Stromal cell of bone marrow (primary cell): ENCODE measurements at places on chromosomes 4 and X.

- peak; percentile 46 for DNase-seq
Observed at GRCh38 chr4:176874721-176875445, 82.2 kb upstream of the VEGFC start.

GRCh38 chr4:174427571-174428140, 94.6 kb downstream of the HPGD start:
- no peak for DNase-seq

GRCh38 chr4:2932321-2932950, 30.8 kb downstream of the NOP14 start:
- DNase-seq, result no peak

DNA sequence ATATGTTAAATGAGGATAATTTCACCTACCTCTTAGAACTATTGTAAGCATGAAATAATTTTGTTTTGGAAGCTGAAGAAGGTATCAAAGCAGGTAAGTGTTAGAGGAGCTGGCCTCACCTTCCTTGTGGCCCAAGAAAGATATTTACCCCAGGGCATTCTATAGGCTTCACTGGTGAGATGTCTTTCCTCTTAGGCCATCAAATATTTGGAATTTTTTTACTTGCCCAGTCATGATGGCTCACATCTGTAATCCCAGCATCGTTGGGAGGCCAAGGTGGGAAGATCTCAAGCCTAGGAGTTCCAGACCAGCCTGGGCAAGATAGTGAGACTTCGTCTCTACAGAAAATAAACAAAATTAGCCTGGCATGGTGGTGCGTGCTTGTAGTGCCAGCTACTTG, 6.1 kb upstream of the SMS start:
- DNase-seq, result no peak

DNA sequence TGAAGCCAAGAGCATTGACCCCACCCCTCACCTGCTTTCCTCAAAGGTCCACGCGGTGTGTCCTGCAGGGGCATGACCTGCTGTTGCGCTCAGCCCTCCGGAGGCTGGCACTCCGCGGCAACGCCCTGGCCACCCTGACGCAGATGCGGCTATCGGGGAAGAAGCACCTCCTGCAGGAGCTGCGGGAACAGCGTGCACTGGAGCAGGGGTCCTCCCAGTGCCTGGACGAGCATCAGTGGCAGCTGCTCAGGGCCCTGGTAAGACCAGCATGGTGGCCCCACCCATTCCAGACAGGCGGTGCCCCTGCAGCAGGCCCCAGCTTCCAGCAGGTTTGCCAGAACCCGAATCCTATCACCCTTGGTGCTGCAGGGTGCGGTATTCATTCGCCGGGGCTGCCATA, 86.0 kb downstream of the EVC start:
- no peak for DNase-seq

DNA sequence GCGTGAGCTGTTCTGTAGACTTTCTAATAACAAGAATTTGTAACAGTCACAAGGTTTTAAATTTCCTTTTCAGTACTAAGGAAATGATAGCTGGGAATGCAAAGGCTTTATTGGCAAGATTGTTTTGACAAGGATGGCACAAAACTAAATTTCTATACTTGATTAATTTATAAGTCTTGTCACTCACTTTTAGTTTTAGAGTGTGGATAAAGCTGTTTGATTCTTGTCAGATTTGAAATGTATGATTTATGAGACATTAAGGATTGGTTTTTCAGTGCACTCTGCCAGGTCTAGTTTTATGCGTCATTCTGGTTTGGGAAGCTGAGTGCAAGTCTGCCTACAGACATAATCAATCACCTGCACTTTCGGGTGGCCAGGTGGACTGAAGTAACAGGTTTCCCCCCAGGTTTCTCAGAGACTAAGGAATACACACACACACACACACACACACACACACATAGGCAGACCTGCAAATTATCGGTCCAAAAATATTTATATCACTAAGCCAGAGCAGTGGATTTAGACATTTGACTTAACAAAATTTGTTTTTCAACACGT, 9.3 kb downstream of the FHL1 start:
- no peak for DNase-seq

DNA sequence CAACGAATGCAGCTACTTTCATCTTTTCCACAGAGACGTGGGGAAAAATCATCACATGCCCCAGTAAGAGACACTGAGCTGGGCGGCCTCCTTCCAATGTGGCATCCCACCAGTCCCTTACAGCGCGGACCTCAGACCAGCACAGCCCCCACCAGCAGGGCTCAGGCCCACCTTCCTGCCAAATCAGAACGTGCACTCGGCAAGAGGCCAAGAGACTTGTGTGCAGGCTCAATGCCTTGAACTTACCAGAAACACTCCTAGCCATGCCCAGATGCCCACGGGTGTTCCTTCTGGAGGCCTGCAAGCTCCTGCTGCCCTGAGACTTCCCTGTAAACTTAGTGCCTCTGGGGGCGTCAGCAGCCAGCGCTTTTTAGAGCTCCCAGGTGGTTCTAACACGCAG, 31.2 kb downstream of the WDR1 start:
- no peak for DNase-seq

GRCh38 chr4:92106816-92107215, 196.9 kb upstream of the GRID2 start:
- DNase-seq, result no peak

DNA sequence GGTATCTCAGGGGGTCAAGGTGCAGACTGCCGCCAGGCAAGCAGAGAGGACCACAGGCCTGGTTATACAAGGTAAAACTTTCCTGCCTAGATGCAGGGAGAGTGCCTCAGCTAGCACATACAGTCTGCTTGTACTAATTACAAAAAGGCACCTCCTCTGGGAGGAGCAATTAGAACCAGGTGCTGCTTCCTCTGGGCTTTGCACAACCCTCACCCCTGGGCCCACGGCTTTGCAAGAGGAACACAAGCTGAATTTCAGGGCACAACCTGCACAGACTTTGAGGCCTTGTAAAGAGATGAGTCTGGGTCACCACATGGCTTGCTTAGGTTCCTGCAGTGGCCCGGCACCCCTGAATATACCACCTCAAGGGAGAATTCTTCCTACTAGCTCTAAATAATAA, 9.2 kb upstream of the CITED1 start:
- no peak for DNase-seq
